IMR-90 (cell line): ENCODE measurements at places on chromosomes 13 and 19. TPM values are rescaled to one million over a fixed set of nuclear protein-coding genes. Genes with fewer than 3 reads are reported as not detected.

DNA sequence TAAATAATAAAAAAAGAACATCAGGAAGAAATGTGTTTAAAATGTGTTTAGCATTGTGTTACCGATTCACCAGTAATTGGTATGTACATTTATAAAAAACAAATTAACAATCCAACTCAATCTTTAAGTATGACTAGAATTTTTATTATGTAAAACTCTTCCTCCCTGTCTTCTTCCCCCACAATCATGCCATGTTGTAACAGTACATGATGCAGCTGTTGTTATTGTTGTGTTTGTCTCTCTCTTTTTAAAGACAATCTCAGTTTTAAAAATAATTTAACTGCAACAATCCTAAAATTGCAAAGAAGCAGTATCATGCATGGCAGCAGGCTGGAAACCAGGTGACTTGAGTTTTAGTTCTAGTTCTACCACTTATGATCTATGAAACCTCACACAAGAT, 180.2 kb downstream of the RGCC start:
- no peak for DNase-seq

Gene LHB
- total RNA-seq: not detected in 2 replicates

DNA sequence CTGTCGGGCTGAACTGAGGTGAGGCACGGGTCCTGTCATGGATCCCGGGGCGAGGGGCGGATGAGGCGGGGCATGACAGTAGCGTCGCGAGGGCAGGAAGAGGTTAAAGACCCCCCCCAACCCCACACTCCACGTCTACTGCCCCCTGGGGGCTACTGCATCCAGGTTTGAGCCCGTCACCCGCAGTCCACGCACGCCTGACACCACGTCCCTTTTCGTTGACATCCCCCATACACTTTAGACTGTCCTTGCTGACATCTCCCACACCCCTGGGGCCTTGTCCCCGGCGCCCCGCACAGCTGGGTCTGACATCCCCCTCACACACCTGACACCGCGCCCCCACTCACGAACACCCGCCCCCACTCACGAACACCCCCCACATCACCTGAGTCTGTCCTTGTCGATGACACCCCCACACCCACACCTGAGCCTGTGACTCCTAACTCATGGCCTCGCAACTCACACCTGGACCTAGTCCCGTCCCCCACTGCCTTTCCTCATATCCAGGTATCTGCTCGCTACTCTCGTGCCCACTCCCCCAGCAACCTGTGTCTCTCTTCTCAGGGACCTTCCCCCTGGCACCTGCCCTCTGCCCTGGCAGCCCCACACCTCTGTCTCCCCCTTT, 416 bp downstream of the SLC25A42 start:
- no peak for DNase-seq

Gene MEDAG
- 0.28 and 0.36 TPM in 2 replicates for total RNA-seq

Gene USHBP1
- not detected in 2 replicates for total RNA-seq

Gene PLIN5
- total RNA-seq: not detected in 2 replicates

DNA sequence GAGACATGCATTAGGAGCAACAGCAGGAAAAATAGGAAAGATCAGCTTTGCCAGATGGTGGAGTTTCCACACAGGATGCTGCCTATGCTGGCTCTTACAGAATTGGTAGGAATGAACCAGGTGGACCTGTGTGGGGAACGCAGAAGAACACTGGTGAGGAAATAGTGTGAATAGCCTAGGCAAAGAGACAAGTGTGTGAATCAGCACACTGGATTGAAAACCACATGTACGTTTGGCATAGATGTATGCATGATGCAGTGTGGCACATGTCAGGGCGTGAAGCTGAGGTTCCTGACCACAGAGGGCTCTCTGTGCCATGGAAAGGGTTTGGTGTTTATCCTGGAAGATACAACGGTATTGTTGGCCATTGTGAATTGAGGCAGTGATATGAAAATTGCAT, 156.5 kb upstream of the SLC10A2 start:
- no peak for DNase-seq

Gene TMEM38A
- total RNA-seq: 1.4 and 2.0 TPM in 2 replicates

Gene OR7E24
- not detected in 2 replicates for total RNA-seq

Gene KCNC3
- total RNA-seq: not detected in 2 replicates

Gene CLEC4M
- total RNA-seq: not detected in 2 replicates
